ENCODE measurements at places on chromosomes 2 and 18. TPM values are rescaled to one million over a fixed set of nuclear protein-coding genes. Genes with fewer than 3 reads are reported as not detected.

Gene KCNF1
- total RNA-seq = not detected

Gene RAPH1
- 6.8 TPM for total RNA-seq

Gene VWA3B
- total RNA-seq = 2.9 TPM

Gene RAB27B
- 0.12 TPM for total RNA-seq

Gene IL1RL2
- 0.26 TPM for total RNA-seq
